ENCODE measurements at places on chromosomes 12 and 14.

- no peak for DNase-seq
Observed at GRCh38 chr14:20487396-20487725, 18.0 kb upstream of the RNASE10 start.

- DNase-seq: no peak
Observed at GRCh38 chr12:96234591-96235483, 40.7 kb downstream of the ELK3 start.

DNA sequence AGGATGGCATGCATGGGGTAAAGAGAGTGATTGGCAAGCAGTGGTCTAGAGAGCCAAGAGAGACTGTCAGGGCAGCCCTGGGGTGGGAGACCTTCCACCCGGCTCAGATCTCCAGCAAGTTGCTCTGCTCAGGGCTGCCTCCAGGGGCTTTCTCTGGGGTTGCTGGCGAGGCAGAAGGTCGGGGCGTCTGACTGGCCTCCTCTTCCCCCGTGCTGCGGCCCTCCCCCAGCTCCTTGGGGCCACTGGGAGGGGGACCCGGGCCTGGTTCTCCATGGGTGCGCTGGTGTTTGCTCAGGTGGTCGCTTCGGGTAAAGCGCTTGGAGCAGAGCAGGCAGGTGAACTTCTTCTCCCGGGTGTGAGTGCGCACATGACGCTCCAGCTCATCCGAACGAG, 6.6 kb upstream of the AAAS start:
- DNase-seq: no peak

GRCh38 chr12:51419425-51420193, 5.0 kb upstream of the SLC4A8 start:
- DNase-seq: no peak

Data from activated CD4-positive, alpha-beta T cell treated with anti-CD3 and anti-CD28 coated beads, Interleukin-10, Interleukin-2, amounts not matched to agents 100 ng/mL and 50 ng/mL, durations not matched to agents 16 hours and 8 hours (primary cell).